H7 (cell line): ENCODE measurements at places on chromosomes 2 and 18. TPM values are rescaled to one million over a fixed set of nuclear protein-coding genes. Genes with fewer than 3 reads are reported as not detected.
A peak's percentile ranks its signal among the peaks of the same experiment; 100 is the strongest.

DNA sequence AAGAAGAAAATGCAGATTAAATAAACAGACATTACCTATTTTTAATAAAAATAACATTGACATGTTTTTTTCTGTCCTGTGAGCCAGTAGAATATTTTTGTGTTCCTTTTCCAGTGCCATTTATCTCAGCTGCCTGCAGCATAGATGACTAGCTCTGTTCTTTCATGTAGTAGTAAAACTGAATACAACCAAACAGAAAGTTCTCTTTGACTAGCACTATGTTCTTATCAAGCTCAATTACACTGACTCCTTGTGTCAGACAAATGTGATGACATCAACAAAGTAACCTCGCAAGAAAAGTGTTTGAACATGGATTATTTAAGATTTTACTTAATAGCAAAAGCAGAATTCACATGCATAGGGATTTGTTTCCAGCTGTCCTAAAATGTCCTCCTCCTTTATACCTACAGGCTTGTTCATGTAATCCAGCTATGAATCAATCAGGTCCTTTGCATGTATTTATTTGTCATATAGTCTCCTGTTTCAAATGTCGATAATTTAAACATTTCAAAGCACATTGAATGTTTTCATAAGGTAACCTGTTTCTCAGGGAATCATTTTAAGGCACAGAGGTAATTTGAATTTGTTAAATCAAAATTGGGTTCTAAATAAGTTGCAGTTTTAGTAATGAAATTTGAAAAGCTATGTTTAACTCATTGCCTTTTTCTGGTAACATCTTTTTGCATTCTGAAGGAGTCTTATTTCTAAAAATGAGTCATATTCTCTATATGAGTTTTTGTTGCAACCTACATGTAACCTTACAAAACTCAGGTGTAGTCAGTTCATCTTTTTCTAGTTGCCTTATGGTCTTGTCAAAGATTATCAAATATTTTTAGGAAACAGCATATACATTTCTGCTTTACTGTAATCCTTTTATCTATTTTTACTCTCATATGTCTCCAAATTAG lies 215.3 kb upstream of the GULP1 start:
- no peak for DNase-seq

DNA sequence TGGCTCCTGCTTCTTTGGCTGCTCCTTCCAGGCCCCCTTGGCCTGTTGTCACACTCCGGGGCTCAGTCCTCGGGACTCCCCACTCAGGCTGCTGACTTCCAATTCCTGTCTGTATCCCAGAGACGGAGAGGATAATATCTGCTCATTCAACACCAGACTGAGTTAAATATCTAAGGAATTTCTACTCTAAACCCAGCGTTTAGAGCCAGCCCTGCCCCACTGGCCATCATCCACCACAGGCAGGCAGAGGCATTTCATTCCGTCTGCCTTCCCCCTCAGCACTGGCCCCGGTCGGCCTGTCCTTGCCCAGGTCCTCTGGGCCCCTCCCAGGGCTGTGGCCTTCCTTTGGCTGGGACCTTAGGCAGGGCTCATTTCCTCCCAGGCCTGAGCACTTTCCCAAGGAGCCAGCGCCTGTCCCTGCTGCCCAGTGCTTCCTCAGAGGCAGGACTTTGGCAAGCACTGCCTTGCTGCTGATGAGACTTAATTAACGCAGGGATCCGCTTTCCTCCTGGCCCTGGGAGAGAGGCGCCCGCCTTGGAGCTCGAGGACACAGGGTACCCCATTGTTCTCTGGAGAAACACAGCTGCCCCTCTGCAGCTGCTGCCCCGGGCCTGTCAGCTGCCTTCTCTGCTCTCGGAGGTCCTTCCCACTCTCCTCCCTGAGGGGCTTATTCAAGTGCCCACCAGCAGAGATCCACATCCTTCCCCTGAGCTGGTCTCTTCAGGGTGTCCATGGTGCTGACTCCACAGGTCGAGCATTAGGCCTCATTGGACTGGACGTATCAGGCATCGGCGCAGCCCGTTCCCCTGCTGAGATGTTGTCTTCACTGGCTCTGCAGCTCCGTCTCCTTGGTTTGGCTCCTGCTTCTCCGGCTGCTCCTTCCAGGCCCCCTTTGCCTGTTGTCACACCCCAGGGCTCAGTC lies 42.8 kb downstream of the ATOH8 start:
- peak; percentile 56 for DNase-seq

DNA sequence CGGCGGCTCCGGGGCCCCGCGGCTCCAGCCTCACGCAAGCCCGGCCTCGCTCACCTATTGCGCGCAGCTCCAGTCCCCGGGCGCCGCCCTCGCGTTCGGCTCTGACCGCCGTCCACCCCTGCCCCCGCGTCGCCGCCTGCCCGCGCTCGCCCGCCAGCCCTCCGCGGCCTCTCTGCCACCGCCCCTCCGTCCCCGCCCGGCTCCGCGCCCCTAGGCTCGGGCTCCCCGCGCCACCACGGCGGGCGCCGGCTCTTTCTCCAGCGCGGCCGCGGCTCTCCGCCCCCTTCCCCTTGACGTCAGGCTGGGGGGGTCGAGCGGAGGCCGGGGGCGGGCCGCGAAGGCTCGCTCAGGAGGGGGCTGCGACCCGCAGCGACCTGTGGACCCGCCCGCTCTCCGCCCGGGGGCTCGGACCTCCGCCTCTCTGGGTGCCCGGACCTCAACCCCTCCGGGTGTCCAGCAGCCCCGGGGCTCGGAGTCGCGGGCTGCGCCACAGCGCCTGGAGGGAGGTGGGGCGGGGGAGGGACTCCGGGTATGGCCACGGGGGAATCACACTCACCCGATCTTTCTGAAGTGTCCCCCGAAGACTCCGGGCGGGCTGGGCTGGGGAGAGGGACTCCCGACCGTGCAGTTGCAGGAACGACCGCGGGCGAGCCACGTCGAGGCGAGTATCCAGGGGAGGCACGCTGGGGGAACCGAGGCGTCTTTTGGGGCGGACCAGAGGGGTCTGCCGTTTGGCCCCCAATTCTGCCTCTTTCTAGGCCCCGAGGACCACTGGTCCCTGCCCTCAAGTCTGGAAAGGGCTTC lies at the start of gene SEMA4C:
Gene SEMA4C (minus strand): TSS at position 259 of the 804 bp plus-strand sequence. CDS start 2,194 bp downstream, outside the sequence.
- peak; percentile 90 for DNase-seq

The NEU2 gene
- not detected in 2 replicates for total RNA-seq

The DLX2 gene
- not detected in 2 replicates for total RNA-seq

- DNase-seq: no peak
Observed at GRCh38 chr2:25292408-25292807, 49.3 kb downstream of the DNMT3A start.

The RNU2-63P gene
- total RNA-seq: 1,165 and 1,374 TPM in 2 replicates

DNA sequence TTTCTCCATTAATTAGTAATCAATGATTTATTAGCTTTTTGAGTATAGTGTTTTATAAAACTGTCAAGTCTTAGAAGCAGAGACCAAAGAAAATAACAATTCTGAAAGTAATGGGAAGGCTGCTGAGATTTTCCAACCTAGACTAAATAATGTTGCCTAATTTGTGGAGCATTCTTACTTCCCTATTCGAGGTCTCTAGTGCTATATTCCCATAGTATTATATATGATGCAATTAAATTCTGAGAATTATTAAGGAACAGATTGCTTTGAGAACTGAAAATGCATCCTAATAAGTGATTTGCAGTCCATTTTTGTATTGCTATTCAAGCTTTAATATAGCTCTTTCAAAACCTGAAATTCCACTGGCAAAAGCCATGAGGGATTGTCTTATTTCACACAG lies 27.7 kb upstream of the DOCK10 start:
- no peak for DNase-seq

- no peak for DNase-seq
Observed at GRCh38 chr18:23384778-23385736, 68.0 kb upstream of the RIOK3 start.

- DNase-seq: no peak
Observed at GRCh38 chr2:203786549-203787351, 80.3 kb downstream of the CD28 start.

DNA sequence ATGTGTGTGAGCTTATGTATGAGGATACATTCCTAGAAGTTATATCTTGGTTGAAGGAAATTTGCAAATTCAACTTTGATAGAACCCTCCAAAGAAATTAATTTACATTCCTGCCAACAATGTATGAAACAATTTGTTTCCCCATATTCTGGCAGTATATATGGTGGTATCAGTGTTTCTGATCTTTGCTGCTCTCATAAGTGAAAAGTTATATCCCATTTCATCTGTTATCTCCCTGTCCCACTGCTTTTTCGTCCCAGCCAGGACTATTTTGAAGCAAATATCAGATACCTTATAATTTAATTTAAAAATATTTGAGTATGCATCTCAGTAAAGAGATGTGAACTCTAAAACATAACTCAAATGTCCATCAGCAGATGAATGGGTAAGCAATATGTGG lies 7.1 kb downstream of the UBR3 start:
- no peak for DNase-seq

GRCh38 chr2:38672445-38673391 lies 6.8 kb downstream of the GALM start:
- DNase-seq: no peak

The DSG1 gene
- total RNA-seq: 0.14 TPM in 1 of 2 replicates, not detected in the other

DNA sequence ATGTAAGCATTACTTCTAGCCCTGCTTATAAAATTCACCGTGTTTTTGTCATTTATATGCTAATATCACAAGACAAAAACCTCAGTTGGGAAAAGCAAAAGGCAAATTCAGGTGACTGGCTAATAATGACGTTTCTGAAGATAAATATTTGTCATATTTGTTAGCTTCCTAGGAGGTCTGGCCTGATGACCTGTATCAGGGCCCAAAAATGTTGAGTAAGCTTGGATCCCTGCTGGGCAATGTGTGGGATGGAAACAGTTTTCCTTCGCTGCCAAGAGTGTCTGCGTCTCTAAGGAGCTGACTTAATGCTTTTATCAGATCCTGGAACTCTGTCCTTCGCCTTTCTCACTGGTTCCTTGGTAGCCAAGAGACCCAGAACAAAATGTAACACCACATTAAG lies 230.1 kb upstream of the PXDN start:
- DNase-seq: no peak

- no peak for DNase-seq
Observed at GRCh38 chr2:96756788-96757476, 3.8 kb upstream of the CNNM4 start.

The TRIM43 gene
- not detected in 2 replicates for total RNA-seq

The NOL4 gene
- total RNA-seq: 0.07 and 0.66 TPM in 2 replicates

The ATP6V1C2 gene
- total RNA-seq: 0.30 and 0.42 TPM in 2 replicates

GRCh38 chr2:118049816-118050140 lies 35.9 kb upstream of the CCDC93 start:
- DNase-seq: no peak

DNA sequence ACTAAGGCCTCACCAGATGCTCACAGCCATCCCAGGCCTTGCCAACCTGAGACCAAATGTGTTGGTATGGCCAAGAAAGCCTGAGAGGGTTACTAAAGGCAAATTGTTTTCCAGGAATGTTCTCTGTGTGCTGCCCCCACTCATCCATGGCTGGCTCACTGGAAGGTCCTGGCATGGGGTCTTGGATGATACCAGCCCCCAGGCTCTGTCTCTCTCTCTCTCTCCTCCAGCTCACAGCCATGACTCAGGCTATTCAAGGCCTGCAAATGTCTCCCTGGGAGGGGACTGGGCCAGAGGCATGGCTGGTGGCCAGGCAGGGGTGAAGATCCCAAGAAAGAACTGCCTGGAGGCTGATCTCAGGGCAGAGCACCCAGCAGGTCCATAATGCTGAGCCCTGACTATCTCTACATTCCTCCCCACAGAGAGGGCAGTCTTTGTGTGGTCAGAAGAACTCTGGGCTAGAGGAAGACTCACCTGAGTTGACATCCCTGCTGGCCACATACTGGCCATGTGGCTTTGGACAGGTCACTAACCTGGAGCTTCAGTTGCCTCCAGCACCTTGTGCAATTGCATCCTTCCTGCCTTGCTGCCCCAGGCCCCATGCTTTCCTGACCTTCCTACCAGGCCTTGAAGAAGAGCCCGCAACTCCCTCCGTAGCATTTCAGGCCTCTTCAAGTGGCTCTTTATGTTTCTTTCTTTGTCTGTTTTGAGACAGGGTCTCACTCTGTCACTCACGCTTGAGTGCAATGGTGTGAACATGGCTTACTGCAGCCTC lies 150.4 kb downstream of the ZFP36L2 start:
- no peak for DNase-seq

DNA sequence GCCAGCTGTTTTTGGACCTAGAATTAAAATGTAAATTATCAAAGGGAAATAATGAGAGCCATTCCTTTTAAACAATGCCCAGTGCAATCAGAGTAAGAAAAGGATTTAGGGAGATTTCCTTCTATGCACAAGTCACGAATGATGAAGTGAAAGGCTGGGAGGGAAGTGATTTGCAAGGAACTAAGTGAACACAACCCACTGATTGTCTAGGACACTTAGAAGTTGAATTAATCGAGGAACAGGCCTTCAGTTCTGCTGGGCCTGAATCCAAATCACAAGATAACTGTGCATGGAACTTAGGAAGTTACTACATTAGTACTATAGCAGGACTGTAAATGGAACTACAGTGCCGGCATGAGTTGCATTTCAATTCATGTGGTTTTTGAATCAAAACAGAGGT lies 17.7 kb downstream of the MAP2 start:
- no peak for DNase-seq

DNA sequence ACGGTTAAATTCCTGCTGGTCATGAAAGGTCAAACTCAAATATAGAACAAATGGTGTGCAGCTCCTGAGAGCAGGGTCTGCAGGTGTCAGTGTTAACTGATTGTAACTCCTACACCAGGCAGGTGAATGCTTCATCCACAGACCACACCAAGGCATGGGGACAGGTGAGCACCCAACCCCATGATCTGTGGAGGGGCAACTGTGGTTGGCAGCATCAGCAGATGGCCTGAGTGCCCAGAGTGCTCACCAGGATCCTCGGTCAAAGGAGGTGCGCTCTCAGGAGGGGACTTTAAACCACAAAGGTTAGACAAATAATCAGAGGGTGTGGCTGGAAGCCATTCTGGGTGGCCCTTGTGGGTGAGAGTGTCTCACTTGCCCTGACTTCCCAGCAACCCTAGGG lies 44.5 kb downstream of the PTGR3 start:
- DNase-seq: no peak
